Activated naive CD8-positive, alpha-beta T cell treated with anti-CD3 and anti-CD28 coated beads, Interleukin-2, amount 50 U/mL, for 16 hours (primary cell): ENCODE measurements at places on chromosomes 4 and X.

DNA sequence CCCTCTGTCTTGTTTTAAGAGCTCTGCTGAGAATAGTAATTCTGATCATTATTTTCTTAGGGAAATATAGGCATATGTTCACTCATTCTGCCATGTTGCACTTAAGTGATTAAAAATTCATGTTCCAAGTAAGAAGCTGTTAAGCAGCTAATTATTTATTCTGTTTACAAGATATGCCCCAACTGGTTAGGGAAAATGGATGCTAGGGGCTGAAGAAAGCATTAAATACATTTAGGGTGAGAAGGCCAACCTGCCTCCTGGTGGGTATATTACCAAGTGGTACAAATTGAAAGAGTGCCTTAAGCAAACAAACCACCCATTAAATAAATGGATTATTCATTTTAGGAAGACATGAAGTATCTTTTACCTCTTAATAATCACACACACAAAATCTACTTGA, 392.6 kb upstream of the EPHA5 start:
- DNase-seq, result no peak

DNA sequence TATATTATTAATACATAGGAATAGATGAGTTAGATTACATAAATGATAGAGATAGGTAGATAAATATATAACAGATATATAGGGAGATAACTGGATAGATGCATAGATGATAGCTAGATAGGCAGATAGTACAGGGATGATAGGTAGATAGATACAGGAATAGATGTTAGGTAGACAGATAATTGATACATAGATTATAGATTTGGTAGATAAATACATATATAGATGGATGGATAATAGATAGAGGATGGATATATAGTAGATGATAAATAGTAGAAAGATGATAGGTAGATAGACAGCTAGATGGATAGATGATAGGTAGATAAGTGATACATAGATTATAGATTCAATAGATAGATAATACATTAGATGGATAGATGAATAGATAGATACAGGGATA, 283.6 kb downstream of the SHOX start:
- DNase-seq, result no peak

GRCh38 chrX:11585174-11585573, 80.5 kb downstream of the ARHGAP6 start:
- no peak for DNase-seq

GRCh38 chr4:91113130-91113706, 986.0 kb downstream of the CCSER1 start:
- no peak for DNase-seq

GRCh38 chr4:123510221-123510620, 113.6 kb downstream of the SPRY1 start:
- DNase-seq, result no peak

DNA sequence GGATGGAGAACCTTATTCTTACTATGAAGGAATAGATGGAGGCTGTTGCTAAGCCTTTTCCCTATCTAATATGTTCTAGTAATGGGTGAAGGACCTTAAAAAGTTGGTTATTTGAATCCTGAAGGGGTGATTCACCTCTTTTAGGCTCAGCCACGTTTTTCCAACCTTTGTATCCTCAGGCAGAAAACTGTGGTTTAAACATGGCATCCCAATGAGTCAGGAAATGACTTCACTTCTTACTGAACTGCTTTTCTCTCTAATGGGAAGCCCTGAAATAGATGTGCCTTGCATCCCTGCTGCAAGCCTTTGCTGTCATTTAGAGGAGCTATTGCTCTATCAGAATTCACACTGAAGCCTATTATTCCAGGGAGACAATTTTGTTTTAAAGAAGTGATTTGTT, 191.0 kb upstream of the ARX start:
- no peak for DNase-seq

DNA sequence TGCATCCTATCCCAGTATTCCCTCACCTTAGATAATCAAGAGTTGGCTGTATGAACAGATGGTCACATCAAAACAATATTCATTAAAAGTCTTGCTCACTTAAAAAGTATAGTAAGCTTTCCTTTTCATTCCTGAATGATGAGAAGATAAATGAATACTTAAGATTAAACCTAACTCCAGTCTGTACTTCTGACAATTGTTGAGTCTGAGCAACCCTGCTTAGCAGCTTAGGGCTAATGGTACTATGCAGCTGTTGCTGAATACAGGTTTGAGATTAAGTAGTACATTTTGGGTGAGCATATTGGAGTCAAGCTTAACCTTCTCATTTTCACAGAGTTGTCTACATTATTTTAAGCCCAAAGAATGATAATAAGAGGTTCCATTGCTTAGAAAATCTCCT, 121.7 kb upstream of the ETNPPL start:
- DNase-seq, result no peak

GRCh38 chr4:183411291-183411861, 33.1 kb upstream of the CDKN2AIP start:
- no peak for DNase-seq

GRCh38 chrX:39731330-39731667, 366.5 kb downstream of the BCOR start:
- DNase-seq, result no peak

DNA sequence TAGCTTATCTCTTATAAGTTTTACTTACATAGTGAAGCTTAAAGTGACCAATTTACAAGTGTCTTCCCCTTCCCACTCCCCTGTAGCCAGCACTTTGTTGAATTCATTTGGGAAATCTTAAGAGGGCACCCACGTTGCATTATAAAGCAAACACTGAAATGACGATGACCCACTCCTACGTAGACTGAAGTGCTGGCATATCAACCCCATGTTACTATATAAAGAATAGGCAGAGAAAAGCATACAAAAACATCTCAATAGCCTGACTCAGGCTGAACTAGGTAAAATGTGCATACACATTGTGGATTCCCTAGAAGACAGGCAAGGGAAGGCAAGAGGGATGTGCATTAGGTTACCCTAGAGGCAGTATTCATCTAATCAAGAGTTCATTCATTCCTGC, 313.4 kb downstream of the TENM3 start:
- DNase-seq, result no peak

- DNase-seq, result no peak
Observed at GRCh38 chr4:148004228-148004857, 272.5 kb downstream of the ARHGAP10 start.

DNA sequence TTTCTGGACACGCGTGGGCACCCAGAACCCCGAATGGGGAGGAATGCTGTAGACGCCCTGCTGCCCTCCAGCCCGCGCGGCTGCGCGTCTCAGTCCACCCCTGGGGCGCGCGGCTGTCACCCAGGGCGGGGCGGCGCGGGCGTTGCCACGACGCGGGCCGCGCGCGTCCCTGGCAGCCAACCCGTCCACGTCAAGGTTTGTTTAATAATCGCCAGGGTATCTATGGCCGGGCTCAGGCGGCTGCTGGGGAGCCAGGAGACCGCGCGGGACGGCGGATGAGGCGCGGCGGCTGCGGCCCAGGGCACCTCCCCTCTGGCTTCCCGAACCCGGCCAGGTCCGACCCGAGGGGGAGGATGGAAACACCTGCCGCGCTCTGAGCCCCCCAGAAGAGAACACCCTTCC, at the start of gene SPATA18:
TSS of gene SPATA18 (plus strand) at position 92 of the 402 bp plus-strand sequence. CDS start 401 bp downstream, outside the sequence.
- DNase-seq, result no peak
